Kidney (tissue), 22 donors: ENCODE measurements at places on chromosomes 16 and 17.

DNA sequence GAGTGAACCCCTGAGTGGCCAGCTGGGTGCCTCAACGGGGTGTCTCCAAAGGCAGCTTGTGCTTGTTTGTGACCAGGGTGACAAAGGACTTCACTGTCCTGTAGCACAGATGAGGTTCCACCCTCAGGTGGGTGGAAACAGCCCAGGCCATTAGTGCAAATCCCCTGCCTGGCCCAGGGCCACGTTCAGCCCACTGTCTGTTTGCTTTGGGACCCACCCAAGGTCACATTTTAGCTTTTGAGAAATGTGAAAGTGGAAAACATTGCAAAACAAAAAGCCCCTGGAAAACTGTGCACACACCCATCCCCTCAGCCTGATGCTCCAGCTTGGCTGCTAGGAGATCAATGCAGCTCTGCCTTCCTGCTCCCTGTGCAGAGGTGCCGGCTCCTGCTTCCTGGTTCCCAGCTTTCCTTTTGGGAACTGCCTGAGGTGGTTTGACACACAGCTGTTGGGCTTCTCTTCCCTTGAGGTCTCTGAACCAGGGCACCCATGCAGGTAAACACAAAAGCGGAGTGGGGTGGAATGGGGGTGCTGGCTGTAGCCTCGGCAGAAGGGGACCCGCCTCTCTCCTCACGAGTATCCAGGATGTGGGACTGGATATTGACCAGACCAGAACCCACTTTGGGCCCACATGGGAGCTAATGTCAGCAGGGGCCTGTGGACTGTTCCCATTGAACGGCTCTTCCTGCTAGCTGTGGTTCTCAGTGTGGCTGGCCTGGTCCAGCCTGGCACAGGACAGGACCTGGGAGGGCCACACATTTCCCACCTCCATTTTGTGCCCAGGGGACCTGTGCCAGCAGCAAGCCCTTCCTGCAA lies 7.9 kb upstream of the SPHK1 start:
- H3K27me3 ChIP-seq, result no peaks in the 10 kb centered on the region
- H3K36me3 ChIP-seq, result no peaks in the 10 kb centered on the region
- DNase-seq, result no peak
- H3K4me3 ChIP-seq, result no peak overlapping the region
- H3K4me1 ChIP-seq, result no peaks in the 10 kb centered on the region

GRCh38 chr16:56354746-56355145 lies 70.6 kb downstream of the AMFR start:
- no peak for DNase-seq
- H3K36me3 ChIP-seq, result no peaks in the 10 kb centered on the region
- H3K27ac ChIP-seq, result no peak overlapping the region
- no peaks in the 10 kb centered on the region for H3K27me3 ChIP-seq

DNA sequence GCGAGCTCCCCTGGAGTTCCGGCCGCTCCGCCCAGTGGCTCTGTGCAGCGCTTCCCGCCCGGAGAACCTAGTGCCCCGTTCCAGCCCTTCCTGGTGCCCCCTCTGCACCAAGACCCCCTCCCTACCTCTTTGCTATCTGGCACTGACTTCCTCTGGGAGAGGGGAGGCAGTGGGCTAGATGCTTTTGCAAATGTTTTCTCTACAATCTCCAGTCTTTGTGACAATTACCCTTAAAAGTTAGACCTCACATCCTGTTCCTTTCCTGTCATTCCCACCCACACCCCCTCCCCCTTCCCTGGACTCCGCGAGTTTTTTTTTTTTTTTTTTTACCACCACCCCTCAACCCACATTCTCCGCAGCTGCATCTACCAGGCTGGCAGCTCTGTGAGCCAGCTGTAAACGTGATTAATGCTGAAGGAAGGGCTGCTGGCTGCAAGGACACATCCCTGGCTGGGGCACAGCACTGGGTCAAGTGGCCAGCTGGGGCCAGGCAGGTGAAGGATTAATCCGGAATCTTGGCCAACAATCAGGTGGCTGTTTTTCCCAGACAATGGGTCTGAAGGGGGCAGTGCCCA lies 101.5 kb downstream of the MGAT5B start:
- H3K36me3 ChIP-seq, result no peaks in the 10 kb centered on the region
- no peaks in the 10 kb centered on the region for H3K4me1 ChIP-seq
- H3K27ac ChIP-seq, result no peak overlapping the region
- no peaks in the 10 kb centered on the region for H3K27me3 ChIP-seq

GRCh38 chr16:21001262-21001661 lies 100.7 kb downstream of the LYRM1 start:
- no peaks in the 10 kb centered on the region for H3K4me1 ChIP-seq
- no peak overlapping the region for H3K4me3 ChIP-seq
- H3K27ac ChIP-seq, result no peak overlapping the region
- DNase-seq, result no peak

DNA sequence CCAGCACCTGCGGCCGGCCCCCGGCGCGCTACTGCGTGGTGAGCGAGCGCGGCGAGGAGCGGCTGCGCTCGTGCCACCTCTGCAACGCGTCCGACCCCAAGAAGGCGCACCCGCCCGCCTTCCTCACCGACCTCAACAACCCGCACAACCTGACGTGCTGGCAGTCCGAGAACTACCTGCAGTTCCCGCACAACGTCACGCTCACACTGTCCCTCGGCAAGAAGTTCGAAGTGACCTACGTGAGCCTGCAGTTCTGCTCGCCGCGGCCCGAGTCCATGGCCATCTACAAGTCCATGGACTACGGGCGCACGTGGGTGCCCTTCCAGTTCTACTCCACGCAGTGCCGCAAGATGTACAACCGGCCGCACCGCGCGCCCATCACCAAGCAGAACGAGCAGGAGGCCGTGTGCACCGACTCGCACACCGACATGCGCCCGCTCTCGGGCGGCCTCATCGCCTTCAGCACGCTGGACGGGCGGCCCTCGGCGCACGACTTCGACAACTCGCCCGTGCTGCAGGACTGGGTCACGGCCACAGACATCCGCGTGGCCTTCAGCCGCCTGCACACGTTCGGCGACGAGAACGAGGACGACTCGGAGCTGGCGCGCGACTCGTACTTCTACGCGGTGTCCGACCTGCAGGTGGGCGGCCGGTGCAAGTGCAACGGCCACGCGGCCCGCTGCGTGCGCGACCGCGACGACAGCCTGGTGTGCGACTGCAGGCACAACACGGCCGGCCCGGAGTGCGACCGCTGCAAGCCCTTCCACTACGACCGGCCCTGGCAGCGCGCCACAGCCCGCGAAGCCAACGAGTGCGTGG lies 1.5 kb downstream of the NTN1 start:
- H3K36me3 ChIP-seq, result no peaks in the 10 kb centered on the region
- DNase-seq, result peak; percentile 59
- peak overlapping the region; percentile 39 for H3K4me3 ChIP-seq
- no peak overlapping the region for H3K27ac ChIP-seq
- H3K4me1 ChIP-seq, result peaks cover 15% of the 10 kb centered on the region
- H3K27me3 ChIP-seq, result peaks cover 38% of the 10 kb centered on the region

- no peak overlapping the region for H3K27ac ChIP-seq
- H3K36me3 ChIP-seq, result no peaks in the 10 kb centered on the region
- H3K4me1 ChIP-seq, result no peaks in the 10 kb centered on the region
- DNase-seq, result no peak
Observed at GRCh38 chr16:58346831-58347371, 45.4 kb upstream of the GINS3 start.

- H3K27me3 ChIP-seq, result no peaks in the 10 kb centered on the region
- no peak for DNase-seq
- H3K27ac ChIP-seq, result no peak overlapping the region
- no peaks in the 10 kb centered on the region for H3K36me3 ChIP-seq
- H3K4me3 ChIP-seq, result no peak overlapping the region
- no peaks in the 10 kb centered on the region for H3K4me1 ChIP-seq
Observed at GRCh38 chr17:63232565-63233310, 213.4 kb downstream of the CYB561 start.

DNA sequence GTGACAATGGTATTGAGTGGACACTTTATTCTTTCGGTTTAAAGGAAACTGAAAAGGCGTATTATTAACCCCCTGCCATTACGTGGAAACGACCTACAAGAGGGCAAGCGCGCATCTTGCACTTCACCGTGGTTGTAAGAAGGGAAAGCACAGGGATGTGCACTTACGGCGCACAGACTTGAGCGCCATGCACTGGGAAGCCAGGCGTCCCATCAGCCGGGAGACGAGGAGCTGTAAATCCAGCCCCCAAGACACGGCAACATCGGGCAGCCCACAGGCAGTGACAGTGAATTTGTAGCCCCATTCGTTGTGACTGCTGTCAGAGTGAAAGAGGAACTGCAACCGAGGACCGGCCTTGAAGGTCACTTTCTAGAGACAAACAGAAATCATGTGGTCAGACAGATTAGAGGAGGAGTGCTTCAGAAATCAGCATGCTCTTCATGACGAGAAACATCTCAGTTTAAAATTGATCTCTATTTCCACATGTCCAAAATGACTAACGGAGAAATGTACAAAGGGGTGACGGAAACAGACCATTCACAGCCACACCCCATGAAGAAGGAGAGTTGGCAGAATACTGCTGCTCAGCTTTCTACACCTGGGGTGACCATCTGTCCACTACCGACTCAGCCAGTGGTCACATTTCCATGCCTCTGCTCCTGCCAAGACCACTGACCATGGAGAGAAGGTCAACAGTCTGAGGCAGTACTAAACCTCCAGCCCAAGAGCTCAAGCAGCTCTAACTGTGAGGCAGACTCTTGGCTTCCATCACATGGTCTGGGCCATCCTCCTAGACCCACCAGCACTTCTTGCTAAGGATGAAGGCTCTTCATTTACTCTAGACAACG lies 68.6 kb downstream of the ZZEF1 start:
- no peak overlapping the region for H3K27ac ChIP-seq
- H3K27me3 ChIP-seq, result no peaks in the 10 kb centered on the region
- H3K4me1 ChIP-seq, result no peaks in the 10 kb centered on the region
- H3K4me3 ChIP-seq, result no peak overlapping the region
- DNase-seq, result no peak

DNA sequence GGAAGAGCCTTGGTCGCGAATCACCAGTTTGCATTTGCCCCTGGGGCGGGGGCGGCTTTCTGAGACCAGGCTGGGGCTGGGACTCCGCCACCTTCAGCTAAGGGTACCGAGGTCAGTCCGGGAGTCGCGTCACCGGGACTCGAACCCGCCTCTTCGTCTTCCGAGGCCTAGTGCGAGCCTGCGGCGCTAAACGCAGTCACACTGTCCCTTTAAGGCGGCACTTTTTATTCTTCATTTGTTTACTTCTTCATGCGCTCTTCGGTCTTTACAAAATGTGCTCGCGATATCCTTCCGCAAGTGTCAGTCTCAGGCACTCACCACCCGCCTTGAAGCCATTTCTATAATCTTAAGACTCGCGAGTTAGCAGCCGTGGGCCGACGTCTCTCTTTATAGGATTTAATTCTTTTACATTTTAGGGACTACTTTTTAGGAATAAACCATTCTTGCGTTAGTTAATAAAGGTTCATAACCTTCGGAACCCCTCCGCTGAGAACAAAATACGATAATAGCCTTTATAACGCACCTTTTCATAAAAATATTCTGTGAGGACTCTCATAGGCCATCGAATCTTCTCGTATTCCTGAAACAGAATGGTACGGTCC lies 593 bp upstream of the HEXIM1 start:
- H3K36me3 ChIP-seq, result no peaks in the 10 kb centered on the region
- H3K27me3 ChIP-seq, result no peaks in the 10 kb centered on the region
- H3K4me1 ChIP-seq, result peaks cover 26% of the 10 kb centered on the region
- DNase-seq, result peak; percentile 97
- H3K4me3 ChIP-seq, result peak overlapping the region; percentile 69

GRCh38 chr16:58636466-58636865 lies 6.8 kb upstream of the CNOT1 start:
- H3K4me3 ChIP-seq, result no peak overlapping the region
- no peak for DNase-seq
- no peak overlapping the region for H3K27ac ChIP-seq
- no peaks in the 10 kb centered on the region for H3K36me3 ChIP-seq
- H3K4me1 ChIP-seq, result no peaks in the 10 kb centered on the region
- H3K27me3 ChIP-seq, result no peaks in the 10 kb centered on the region

GRCh38 chr17:40430272-40431230 lies 12.7 kb upstream of the IGFBP4 start:
- no peak overlapping the region for H3K4me3 ChIP-seq
- DNase-seq, result no peak
- H3K4me1 ChIP-seq, result peaks cover 2% of the 10 kb centered on the region
- no peak overlapping the region for H3K27ac ChIP-seq
- no peaks in the 10 kb centered on the region for H3K36me3 ChIP-seq
- H3K27me3 ChIP-seq, result no peaks in the 10 kb centered on the region

GRCh38 chr16:48347980-48348379 lies 37.2 kb downstream of the SIAH1 start:
- no peaks in the 10 kb centered on the region for H3K27me3 ChIP-seq
- H3K27ac ChIP-seq, result no peak overlapping the region
- no peaks in the 10 kb centered on the region for H3K4me1 ChIP-seq
- no peak overlapping the region for H3K4me3 ChIP-seq

GRCh38 chr17:22090263-22090935 lies 398.1 kb downstream of the KCNJ18 start:
- no peak overlapping the region for H3K27ac ChIP-seq
- H3K4me1 ChIP-seq, result no peaks in the 10 kb centered on the region
- H3K27me3 ChIP-seq, result no peaks in the 10 kb centered on the region
- no peaks in the 10 kb centered on the region for H3K36me3 ChIP-seq

DNA sequence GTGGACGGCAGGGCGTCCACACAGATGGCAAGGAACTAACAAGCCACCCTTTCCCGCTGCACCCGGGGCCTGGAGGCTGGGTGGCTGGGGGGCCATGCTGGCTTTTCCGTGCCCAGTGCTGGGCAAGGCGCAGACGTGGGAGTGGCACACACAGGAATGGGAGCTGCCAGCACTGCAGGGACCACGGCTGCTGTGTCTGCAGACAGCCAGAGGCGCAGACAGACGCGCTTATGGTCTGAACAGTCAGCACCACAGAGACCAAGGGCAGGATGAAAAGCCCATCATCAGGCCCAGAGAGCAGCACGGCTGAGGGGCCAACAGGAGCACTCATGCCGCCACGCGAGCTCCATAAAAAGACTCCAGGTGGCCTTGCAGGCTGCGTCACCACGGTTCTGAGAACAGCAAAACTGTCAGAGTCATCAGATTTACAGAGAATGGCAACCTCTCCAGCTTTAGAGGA lies 24.0 kb downstream of the PDIA2 start:
- H3K27ac ChIP-seq, result no peak overlapping the region
- no peaks in the 10 kb centered on the region for H3K4me1 ChIP-seq
- no peak for DNase-seq
- H3K27me3 ChIP-seq, result no peaks in the 10 kb centered on the region
- no peak overlapping the region for H3K4me3 ChIP-seq
